ENCODE measurements at places on chromosomes 11 and 22.

DNA sequence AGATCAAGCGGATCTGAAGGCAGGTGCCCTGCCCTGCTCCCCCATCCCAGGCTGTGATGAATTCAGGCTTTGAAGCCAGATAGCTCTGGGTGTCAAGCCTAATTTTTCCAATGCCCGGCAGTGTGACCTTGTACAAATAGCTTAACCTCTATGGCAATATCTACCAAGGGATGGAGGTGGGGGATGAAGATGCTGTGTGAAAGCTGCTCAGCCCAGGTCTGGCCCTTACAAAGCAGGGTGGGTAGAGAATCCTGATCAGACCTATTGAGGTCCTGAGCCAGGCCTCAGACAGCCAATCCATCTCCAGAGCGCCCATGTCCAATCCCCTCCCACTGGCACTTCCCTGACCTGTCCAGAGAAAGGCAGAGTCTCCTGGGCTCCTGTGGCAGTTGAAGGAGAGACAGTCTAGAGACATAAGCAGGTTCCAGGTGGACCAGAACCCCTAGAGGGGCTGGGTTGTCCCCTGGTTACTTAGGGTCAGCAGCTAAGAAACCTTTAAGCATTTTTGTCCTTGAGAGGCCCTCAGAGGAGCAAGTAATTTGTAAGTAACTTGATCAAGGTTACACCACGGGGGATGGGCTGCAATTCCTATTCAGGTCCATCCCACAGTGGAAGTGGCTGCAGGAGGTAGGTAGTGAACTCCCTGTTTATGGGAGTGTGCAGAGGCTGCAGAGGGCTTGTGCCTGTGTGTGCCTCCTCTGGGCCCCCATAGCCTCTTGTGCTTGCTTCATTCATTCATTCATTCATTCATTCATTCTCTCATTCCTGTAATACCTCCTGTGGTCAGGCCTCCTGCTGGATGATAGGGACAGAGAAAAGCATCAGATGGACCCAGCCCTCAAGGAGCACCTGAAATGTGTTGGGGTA is 10.4 kb downstream of the P2RY2 start:
- DNase-seq: no peak

GRCh38 chr11:71484248-71485062 is 31.5 kb downstream of the NADSYN1 start:
- no peak for DNase-seq

GRCh38 chr11:102940714-102941588 is 14.6 kb downstream of the MMP13 start:
- DNase-seq: peak; percentile 6

DNA sequence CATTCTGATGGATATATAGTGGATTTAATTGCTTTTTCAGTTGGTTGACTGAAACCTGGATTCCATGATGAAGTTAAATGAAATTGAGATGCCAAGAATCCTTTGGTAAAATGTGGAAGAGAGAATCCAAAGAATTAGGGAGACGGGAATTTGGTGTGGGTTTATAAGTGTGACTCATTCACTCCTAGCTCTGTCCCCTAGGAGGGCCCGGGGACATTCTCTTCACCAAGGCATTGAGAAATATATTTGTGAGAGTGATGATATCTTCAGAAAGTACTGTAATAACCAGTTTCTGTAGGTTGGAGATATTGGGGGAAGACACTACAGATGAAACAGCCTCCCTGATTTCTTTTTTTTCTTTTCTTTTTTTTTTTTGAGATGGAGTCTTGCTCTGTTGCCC is 13.6 kb upstream of the PHOX2A start:
- no peak for DNase-seq

GRCh38 chr22:23984430-23984829 is 4.5 kb downstream of the GSTT2 start:
- no peak for DNase-seq

DNA sequence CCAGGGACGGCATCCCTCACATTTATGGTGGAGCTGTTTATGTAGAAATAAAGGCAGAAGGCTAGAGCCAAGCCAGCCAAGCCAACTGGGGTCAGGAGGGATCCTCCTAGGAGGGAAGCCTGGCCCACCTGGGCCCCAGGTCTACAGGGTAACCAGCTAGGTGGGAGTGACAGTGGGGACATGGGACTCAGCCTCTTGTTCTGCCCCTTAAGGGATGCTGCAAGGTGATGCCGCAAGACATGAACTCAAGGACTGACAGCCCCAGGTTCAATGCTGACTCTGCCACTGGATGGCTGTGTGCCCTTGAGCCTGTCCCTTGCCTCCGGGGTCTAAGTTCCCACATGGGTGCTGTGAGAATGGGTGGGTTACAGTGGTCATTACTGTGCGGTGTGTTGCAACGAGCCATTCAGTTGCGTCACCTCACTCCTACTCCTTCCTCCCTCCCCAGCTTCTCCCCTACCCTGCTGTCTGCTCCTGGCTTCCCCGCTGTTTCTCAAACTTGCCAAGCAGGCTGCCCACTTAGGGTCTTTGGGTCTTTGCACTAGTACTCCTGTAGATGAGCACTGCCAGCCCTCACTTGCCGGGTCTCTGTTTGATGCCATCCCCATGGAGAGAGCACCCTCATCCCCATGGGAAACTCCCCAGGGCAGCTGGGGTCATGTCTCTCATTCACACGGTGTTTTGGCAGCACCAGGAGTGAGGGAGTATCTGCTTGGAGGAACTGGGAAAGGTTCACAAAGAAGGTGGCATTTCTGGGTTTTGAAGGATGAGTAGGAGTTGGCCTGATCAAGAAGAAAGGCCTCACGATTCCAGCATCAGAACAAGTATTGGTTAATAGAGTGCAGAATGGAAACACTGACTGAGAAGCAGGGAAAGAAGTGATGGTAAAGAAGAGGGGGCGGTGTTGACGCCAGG is 43.0 kb upstream of the RTL6 start:
- DNase-seq: no peak

DNA sequence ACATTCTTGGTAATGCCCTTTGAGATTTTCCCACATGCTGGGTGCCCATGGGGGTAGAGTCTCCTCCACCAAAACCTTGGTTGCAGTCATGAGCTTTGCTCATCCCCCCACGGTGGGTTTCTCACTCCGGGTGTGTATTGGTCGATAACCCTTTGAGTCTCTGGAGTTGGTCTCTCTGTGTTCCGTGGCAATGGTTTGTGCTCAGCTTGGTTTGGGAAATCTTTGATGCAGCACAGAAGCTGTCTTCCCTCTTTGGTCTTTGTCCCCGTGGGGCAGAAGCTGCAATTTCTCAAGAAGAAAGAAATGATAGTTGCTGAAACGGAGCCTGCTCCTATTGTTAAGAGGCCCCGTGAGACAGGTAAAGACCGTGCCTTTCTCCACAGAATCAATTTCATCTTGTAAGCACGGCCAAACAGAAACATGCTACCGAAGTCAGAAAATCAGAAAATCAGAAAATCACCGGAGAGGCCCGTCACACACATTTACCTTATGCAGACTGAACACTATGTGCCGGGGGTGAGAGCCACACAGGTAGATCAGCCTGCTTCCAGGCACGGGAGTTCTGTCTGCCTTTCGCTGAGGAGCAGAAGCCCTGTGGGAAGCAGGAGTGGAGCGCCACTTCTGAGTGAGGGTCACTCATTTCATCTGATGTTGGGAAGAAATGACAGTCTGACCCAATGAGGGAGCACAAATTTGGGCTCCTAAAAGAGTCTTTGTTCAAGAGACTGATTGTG is 186.1 kb downstream of the TBC1D22A start:
- DNase-seq: no peak

DNA sequence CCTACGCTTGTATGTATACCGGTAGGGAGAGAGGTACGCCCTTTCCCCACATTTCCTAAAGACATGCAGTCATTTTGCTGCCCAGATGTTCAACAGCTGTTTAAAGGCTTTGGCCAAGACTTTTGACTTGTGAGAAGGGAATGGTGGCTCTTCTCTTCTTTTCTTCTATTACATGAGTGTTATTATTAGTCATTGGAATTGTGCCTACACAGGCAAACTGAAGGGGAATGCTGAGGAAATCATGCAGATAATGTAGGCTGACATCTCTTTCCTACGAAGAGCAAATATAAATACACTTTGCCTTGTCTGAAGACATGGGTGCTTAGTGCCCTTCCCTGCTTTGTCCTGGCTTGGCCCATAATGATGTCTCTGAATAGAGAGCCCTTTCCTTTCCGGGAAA is 194.3 kb upstream of the NARS2 start:
- no peak for DNase-seq

GRCh38 chr11:81080476-81080875 is 1639.6 kb upstream of the TENM4 start:
- no peak for DNase-seq

DNA sequence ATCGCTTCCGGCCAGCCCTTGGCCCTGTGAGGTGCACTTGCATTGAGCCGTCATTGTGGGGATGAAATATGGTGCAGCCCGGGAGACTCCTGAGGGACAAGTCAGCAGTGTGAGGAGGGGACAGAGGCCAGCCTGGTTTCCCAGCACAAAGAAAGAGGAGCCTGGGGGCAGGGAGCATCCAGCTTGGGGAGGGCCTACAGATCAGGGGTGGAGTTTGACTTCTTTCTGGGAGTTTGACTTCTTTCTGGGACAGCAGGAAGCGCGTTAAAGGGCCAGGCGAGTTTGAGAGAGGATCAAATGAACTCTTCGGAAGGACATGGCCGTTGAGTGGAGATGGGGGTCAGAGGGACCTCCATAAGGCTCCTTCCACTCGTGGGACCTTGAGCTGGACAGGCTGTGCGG is 91.9 kb downstream of the LRRC32 start:
- DNase-seq: no peak

GRCh38 chr11:57453543-57454177 is 6.7 kb upstream of the RTN4RL2 start:
- no peak for DNase-seq

DNA sequence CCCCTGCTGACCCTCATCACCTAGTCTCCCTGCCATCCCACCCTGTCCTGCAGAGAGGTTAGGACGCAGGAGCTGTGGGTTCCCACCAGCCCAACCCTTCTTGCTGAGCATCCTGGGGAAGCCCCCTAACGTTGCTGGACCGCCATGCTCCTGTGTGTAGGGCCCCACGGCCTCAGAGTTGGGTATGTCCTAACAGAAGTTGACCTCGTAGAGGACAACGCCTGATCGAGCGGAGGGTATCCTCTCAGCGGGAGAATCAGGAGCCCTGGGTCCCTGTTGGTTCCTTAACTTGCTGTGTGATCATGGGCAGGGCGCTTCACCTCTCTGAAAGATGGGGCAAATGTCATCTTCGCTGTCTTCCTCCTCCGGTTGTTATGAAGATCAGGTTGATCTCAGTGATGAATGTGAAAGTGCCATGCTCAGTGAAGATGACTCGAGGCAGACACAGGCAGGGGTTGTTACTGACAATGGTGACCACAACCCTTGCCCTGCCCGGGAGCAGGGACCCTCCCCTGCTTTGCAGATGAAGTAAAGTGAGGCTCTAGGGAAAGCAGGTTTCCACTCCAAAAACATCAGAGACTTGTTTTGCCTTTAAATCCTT is 19.3 kb upstream of the CD5 start:
- DNase-seq: no peak

DNA sequence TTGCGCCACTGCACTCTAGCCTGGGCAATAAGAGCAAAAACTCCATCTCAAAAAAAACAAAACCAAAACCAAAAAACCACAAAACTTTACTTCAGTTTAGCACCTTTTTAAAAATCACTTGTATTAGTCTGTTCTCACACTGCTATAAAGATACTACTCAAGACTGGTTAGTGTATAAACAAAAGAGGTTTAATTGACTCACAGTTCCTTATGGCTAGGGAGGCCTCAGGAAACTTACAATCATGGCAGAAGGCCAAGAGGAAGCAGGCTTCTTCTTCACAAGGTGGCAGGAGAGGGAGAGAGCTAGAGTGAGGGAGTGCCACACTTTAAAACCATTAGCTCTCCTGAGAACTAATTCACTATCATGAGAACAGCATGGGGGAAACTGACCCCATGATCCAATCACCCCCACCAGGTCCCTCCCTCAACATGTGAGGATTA is 261.3 kb downstream of the TMEM135 start:
- no peak for DNase-seq

DNA sequence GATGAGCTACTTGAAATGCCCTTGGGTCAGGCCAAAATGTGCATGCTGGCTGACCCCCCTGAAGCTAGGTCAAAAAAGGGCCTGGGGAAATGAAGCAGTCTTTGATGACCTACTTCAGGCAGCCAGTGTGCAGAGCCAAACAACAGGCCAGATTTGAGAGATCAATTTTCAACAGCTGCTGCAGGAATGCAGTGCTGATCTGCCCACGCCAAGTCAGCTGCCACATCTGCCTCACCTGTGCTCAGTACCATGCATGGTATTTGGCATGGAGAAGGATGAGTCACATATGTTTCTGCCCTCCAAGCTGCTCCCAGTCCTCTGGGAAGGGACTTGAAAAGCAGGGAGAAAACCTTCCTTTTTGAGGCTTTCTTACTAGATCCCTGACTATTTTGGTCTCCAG is 35.8 kb downstream of the MTNR1B start:
- no peak for DNase-seq

DNA sequence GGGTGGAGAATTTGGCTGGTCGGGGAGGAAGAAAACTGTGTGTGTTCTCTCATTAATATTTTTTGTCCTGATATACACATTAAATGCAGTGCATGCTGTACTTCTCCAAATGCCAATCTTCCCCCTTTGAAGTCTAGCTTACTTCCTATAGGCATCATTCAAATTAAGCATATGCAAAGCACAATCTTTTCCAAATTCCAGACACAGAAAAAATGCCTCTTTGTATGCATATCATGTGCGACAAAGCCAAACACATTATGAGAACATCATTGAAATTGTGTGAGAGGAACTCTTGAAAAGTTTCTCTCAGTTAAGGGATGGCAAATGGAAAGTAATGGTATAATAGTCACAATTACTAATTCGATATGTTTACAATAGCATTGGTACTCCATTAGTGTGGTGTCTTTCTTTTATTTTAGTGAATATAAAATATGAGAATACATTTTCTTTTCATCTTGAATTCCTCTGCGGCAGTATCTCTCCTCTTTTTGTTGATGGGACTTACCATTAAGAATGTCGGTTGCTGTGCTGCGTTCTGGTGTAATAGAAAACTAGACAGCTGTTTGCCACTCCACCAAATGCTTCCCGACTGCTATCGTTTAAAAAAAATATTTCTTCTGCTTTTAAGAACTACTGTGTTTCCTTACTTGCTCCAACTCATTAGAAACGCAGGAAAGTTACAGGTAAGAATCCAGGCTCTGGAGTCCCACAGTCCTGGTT is 19.3 kb upstream of the NRIP3 start:
- DNase-seq: no peak

GRCh38 chr22:20822240-20822639 is 36.4 kb downstream of the PI4KA start:
- no peak for DNase-seq

DNA sequence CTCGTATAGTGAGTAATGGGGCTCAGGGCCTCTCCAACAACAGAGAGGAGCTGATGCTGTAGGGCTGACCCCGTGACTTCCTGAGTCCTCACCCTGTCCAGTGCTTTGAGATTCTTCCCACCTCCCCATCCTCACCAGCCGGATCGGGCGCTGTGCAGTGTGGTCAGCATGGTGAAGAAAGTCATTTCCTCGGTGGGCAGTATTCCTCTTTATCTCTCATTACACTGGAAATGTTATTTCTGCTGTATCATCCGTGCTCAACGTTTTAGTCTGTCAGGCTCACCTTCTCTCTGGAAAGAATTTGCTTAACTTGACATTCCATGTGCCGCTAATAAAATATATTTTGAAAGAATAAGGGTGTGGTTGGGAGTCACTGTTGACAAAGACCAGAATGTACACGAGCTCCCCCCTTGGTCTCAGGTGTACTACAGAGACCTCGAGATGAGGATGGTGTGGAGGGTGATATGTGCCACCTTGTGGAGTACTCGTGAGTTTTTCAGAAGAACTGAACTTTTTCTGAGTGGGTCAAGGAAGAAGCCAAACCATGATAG is 25.7 kb upstream of the SCGB1A1 start:
- DNase-seq: no peak

GRCh38 chr11:9206496-9206895 is 58.7 kb downstream of the DENND5A start:
- DNase-seq: no peak
